ENCODE measurements at places on chromosomes 16 and 17.

DNA sequence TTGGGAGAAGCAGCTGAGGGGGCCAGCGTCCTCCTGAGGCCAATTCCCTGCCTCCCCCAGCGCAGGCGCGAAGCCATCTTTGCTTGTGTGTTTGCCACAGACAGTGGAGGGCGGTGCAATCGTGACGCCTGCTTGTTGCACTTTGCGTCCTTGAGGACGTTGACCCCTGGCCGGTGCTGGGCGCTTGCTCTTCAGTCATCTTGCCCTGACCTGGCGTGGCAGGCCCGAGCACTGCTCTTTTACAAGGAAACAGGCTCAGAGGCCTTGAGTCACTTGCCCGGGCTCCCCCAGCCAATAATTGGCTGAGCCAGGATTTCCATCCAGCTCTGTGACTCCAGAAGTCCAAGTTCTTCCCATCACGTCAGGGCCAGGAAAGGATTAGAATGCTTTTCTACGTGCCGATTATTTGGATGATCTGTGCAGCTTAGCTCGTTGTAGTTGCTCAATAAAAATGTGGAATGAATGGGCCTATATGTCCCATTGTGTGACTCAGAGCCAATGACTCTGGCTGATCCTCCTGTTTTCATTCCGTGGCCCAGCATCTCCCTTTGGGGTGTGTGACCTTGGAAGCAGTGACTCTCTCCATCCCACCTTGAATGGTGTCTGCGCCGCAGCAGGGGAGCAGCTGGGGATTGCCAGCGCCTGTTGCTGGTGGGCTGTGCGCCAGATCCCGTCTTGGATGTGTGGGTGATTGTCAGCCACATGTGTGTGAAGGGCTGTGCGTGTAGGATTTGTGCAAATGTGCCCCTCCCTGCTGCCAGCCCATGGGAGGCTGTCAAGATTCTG, 214.1 kb downstream of the SEC14L1 start:
- DNase-seq: no peak

- DNase-seq: no peak
Measured at GRCh38 chr17:70024253-70024652, 50.8 kb upstream of the KCNJ16 start.

DNA sequence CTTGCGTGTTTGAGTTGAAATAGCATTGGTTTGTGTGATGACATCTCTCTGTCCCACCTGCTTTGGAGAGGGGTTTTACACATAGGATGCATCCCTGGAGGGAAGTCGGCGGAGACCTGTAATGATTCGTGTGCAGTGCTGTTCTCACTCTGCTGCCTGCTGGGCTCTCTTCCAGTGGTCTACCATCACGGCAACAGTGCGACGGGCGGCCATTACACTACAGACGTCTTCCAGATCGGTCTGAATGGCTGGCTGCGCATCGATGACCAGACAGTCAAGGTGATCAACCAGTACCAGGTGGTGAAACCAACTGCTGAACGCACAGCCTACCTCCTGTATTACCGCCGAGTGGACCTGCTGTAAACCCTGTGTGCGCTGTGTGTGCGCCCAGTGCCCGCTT, 41.1 kb upstream of the CRISPLD2 start:
- DNase-seq: no peak

DNA sequence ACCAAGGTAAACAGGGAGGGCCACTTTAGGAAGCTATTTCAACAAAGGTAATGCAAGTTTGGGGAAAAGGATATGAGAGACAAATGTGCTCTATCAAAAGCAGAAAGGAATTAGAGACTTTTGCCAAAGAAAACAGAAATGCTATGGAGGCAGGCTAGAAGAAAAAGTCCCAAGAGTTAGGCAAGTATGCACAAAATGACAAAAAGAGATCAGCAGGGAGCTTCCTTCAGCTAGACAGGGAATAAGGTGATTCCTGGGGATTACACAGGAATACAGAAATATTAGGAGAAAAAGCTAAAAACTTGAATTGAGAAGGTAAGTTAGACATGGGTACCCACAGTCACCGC, 2.4 kb downstream of the FXR2 start:
- DNase-seq: no peak

- DNase-seq: no peak
Measured at GRCh38 chr17:42883802-42884558, 16.6 kb upstream of the G6PC1 start.

GRCh38 chr16:29743475-29743826, 2.3 kb downstream of the C16orf54 start:
- DNase-seq: no peak

DNA sequence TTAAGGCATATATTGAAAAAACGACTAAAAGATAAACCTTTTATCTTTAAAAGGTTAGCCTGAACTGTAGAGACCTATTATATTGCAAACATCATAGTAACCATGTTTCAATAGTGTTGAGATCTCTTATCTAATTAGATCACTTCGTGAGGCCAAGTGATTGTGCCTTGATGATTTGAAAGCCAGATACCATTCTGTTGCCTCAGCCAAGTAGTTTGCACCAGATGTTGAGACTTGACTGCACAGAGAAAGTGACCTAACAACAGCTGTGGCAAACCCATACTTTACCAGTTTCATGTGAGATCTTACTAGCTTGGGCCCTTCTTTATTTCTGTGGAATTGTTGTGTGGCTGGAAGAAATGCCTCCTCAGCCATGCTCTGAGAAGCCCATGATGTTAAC, 717.3 kb downstream of the KCNJ2 start:
- DNase-seq: no peak

- DNase-seq: no peak
Measured at GRCh38 chr16:19831678-19832077, 53.0 kb downstream of the GPRC5B start.

- DNase-seq: no peak
Measured at GRCh38 chr17:64074704-64075426, 54.4 kb upstream of the ICAM2 start.

Measured in stimulated activated CD8-positive, alpha-beta memory T cell treated with anti-CD3 and anti-CD28 coated beads, Interleukin-2, amount 100 ng/mL, for 48 hours (primary cell).